Renal cortical epithelial cell (primary cell): ENCODE measurements at places on chromosomes 4 and X.

- DNase-seq, result no peak
Observed at GRCh38 chr4:140105436-140105835, 48.5 kb downstream of the MAML3 start.

- DNase-seq, result no peak
Observed at GRCh38 chr4:77193511-77194102, 36.6 kb downstream of the CCNG2 start.

DNA sequence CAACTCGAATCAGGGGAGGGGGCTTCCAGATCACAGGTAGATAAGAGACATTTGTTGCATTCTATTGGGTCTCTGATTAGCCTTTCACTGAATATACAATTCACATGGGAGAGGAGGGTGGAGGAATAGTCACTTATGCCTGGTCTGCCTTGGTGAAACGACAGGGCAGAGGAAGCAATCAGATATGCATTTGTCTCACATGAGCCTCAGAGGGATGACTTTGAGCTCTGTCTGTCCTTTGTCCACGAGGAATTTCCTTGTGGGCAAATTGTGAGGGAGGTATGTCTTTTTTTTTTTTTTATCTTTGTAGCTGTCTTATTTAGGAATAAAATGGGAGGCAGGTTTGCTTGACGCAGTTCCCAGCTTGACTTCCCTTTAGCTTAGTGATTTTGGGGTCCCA, 28.5 kb upstream of the TMSB4X start:
- no peak for DNase-seq

- DNase-seq, result peak; percentile 46
Observed at GRCh38 chr4:48954314-48954713, 31.8 kb upstream of the CWH43 start.

DNA sequence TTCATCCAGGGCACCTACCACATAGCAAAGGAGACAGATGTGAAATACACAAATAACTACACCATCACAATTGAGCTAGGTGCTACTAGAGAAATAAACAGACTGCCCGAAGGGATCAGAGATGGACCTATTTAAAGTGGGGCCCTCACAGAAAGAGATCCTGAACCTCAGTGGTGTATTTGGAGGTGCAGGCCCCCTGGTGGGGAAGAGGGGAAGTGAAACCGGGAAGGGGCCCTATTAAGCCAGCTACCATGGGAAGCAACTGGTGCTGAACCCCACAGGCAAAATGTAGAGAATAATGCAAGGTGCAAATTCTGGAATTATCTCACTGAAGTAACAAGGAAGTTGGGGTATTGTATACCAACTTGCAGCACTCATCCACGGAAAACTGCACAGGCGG, 78.6 kb upstream of the FAM9A start:
- DNase-seq, result no peak

DNA sequence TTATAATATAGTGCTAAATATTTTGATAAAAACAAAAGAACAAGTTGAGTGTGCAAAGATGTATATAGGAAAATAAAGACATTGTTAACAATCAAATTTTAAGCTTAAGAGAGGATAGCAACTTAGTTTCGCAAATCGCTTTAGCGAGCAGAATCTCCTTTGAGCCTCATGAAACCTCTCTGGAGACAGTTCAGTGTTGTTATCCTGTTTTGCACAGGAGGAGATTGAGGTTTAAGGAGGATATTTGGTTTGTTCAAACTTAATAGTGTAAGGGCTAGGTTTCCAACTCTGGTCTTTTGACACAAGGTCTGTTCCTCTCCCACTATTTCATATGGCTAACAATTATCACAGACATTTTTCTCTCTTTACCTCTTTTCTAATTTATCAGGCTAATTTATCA, 1848.5 kb upstream of the TENM3 start:
- no peak for DNase-seq
